ENCODE measurements at places on chromosomes 5 and 9.

- no peak for DNase-seq
Measured at GRCh38 chr5:163565931-163566608, 60.7 kb downstream of the MAT2B start.

DNA sequence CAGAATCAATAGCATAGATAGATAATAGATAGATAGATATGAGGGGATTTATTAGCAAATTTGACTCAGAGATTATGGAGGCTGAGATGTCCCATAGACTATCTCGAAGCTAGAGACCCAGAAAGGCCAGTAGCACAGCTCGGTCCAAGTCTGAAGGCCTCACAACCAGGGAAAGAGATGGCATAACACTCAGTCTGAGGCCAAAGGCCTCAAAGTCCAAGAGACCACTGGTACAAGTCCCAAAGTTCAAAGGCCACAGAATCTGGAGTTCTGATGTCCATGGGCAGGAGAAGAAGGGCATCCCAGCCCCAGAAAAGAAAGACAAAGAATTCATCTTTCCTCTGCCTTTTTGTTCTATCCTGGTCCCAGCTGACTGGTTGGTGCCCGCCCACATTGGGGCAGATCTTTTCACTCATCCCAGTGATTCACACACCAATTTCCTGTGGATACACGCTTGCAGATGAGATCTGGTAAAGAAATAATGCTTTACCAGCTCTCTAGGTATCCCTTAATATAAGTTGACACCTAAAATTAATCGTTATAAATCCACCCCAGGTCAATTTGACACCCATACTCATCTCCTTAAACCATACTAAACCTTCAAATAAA lies 127.8 kb upstream of the FBN2 start:
- no peak for DNase-seq

DNA sequence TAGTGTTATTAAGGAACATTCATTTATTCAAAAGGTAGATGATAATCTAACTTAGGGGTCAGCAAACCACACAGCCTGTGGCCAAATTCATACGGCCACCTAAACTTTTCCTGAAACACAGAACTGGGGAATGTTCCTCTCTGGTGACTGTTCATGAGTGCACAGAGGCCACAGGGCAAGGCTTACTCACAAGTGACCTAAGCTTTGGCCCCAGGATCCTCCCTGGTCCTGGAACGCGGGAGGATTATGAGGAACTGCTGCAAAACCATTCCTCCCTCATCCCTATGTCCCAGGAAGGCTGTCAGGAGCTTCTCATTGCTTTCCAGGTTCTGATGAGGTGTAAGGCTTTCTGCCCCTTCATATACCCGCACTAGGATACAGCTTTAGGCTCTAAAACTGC lies 397.6 kb downstream of the SEMA5A start:
- DNase-seq = no peak

GRCh38 chr9:105072476-105072875 lies 144.5 kb upstream of the ABCA1 start:
- no peak for DNase-seq

DNA sequence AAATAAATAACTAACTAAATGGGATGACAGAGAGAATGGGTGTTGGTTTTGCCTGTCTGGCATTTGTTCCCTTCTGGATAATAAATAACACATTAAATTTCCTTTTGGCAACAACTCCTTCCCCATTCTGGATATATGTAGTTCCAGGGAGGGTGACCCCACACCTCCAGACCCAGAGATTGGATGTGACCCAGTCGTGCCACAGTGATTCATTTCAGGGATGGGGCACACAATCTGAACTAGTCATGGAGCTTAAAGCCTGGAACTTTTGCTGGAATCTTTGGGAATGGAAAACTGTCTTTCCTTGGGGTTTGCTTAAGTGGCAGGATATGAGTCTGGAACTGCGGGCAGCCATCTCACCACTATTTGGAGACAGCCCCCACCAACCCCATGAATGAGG lies 11.3 kb downstream of the KLF9 start:
- peak; percentile 63 for DNase-seq

GRCh38 chr5:124162767-124163532 lies 583.5 kb downstream of the ZNF608 start:
- no peak for DNase-seq

DNA sequence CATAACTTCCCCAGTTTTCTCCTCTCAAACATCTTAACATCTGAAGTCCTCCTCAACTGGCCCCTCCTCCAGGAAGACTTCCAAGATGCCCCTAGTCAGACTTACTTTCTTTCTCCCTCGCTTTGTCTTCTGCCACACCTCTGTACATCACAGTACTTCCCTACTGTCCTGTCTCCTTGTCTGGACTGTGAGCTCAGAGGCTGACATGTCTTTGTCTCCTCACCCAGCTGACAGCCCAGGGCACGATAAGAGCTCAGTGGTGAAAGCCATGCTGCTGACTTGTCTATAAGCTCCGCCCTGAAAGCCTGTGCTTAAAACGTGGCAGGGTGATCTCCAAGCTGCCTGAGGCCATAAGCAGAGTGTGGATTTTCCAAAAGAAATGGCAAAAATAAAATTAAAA lies 33.0 kb upstream of the SLC25A51 start:
- no peak for DNase-seq

- peak; percentile 41 for DNase-seq
Measured at GRCh38 chr9:84271531-84271900, 69.0 kb downstream of the SLC28A3 start.

GRCh38 chr9:9625248-9625647 lies 987.6 kb downstream of the PTPRD start:
- DNase-seq = no peak

DNA sequence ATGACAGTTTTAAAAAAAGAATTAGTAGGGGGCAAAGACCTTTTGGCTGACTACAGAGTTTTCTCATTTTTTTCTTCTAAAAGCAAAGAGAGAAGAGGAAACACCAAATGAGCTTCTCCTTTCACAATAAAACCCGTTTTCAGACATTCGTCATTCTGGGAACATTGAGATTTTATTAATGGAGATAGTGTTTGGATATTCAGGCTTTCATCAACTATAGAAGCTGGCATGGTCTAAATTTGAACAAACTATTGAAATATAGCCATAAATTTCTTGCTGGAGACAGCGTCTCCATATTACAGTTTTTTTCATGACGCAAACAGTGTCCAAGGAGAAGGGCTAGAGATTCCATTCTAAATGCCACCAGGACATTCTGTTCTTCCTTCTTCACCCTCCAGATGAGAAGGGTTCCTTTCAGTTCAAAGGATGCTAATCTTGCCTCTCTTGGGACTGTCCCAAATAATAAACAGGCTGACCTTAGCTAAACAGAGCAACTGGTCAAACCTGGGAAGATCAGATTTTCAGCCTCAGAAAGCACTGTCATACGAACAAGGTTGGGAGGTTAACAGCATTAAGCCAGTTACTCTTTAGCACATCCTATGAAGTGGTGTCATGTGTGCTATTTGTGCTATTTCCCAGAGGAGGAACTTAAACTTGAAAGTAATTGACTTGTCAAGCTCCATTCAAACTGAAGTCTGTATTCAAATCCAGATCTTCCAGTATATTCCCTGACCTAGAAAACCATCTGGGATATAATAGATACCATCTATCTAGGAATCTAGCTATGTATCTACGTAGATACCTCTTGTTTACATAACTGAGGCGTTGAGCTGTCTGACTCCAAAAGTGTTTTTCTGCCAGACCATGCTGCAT lies 125.6 kb downstream of the LPAR1 start:
- no peak for DNase-seq

DNA sequence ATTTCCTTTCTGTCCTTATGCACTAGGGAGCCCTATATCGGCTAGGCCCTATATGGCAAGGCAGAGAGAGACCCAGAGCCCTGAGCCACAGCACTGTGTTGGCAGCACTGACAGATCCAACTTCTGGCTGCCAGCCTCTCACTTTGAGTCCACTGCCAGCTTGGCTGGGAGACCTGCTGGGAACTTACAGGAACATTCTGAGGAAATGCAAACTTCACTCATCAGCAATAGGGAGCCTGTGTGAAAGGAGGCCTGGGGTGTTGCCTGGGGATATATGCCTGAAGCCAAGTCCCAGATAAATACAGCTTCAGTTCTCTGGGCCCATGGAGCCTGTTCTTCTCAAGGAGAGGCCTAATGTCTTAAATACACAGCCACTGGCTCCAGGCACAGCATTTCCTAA lies 78.0 kb downstream of the ADRB2 start:
- DNase-seq = no peak

- DNase-seq = peak; percentile 85
Measured at GRCh38 chr9:18437315-18438201, 36.4 kb upstream of the ADAMTSL1 start.

DNA sequence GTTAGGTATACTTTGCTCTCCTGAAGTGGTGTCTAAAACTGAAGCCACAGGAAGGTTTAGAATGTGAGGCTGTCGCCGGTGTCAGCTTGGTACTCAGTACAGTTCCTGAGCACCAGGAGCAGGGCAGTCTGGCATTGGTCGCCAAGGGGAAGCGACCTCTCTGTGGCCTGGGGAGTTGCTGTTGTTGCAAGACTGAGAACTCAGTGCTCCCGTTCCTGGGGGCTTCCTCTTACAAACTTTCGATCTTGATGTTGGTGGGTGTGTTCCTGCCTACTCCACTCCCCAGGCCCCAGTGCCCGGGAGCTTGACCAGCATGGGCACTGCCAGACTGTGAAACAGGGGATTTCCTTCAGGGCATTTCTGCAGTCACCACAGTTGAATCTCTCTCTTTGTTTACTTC lies 52.4 kb upstream of the PPARGC1B start:
- DNase-seq = no peak

- no peak for DNase-seq
Measured at GRCh38 chr9:129185991-129186390, 7.9 kb upstream of the IER5L start.

DNA sequence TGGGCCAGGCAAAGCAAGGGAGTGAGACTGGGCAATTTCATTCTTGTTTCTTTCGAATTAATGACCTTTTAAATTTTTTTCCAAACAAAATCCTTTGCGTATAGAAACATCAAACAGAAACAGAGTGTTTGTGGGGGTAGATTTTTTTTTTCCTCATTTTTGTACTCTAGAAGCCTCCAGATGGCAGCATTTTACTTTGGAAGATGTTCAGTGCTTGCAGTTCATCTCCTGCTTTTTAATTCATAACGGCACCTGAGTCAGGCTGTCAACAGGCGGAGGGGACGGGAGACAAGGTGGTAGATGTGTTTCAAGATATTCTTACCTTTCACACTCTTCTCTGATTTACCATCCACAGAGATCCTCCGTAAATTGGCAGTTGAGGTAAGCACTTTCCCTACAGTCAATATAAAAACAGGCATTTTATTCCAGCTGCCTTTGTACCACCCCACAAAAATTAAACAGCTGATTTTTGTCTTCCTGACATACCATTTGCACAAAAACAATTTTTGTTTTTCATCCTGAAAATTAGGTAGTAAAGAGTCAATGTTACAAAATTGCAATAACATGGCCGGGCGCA lies 99.5 kb upstream of the FBXL17 start:
- no peak for DNase-seq

DNA sequence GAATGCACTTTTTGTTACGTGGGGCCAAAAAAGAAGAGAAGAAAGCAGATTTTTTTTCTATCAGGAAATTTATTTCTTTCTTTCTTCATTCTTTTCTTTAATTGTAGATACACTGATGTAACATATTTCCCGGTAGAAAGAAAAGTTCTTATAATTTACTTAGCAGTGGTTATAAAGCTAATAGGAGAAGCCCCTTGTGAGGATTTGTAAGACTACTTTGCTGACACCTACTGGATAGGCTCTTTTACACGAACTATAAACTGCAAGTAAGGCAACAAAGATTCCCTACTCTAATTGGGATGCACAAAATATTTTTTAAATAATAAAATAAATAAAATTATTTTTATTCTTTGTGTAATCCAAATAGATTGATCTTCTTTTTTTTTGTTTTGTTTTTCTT lies 284.4 kb downstream of the DNAH5 start:
- no peak for DNase-seq

DNA sequence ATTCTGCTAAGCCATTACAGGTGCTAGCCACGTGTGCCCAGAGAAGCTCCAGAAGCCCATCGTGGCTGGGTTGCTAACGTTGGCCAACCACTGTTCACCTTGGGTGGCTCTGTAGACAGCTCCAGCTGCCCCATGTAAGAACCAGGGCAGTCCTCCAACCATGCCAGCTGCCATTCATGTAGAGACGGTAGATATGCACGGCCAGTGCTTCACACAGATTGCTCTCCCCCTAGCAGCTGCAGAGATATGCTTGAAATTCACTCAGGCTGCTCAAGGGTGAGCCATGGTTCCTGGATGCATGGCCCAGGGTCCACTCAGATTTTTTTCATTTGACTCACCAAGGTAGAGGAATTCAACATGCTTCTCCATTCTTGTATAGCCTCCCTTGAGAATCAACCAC lies 31.0 kb downstream of the GADD45G start:
- no peak for DNase-seq

GRCh38 chr5:33462456-33462855 lies 21.7 kb downstream of the TARS1 start:
- DNase-seq = no peak

DNA sequence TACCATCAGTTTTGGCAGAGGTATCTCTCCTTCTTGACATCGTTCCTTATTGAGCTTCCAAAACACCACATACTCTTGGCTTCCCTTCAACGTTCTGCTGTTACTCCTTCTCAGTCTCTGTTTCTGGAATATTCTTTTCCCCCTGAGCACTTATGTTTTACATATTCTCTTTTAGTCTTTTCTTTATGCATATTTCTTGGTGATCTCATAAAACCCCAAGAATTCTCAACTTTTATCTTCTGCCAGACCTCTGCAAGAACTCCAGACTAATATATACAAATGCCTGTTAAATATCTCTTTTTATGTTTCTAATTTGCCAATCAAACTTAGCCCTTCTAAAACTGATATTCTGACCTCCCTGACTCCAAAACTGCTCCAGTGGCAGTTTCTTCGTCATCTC lies 453.4 kb upstream of the CTNND2 start:
- DNase-seq = no peak

GRCh38 chr5:160230686-160231527 lies 1.6 kb downstream of the FABP6 start:
- DNase-seq = no peak

- no peak for DNase-seq
Measured at GRCh38 chr9:135300346-135301141, 179.0 kb upstream of the PPP1R26 start.

DNA sequence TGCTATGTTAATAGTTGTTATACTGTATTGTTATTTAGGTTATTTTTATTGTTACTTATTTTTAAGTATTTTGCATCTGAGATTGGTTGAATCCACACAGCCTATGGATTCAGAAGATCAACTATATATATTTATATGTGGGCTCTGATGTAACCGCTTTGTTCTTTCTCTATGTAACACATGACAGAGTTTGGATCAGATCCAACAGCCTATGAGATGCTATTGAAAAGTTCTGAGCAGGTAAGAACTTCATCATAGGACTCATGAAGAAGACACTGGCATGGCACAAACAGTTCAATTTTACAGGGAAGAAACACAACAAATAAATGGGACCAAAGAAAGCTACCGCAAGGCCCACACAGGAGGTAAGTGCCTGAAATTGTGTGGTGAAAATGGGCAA lies 93.4 kb downstream of the GNAQ start:
- DNase-seq = no peak

Measured in lower leg skin (tissue), 4 donors.